CMK (cell line): ENCODE measurements at places on chromosomes 7 and 10.

DNA sequence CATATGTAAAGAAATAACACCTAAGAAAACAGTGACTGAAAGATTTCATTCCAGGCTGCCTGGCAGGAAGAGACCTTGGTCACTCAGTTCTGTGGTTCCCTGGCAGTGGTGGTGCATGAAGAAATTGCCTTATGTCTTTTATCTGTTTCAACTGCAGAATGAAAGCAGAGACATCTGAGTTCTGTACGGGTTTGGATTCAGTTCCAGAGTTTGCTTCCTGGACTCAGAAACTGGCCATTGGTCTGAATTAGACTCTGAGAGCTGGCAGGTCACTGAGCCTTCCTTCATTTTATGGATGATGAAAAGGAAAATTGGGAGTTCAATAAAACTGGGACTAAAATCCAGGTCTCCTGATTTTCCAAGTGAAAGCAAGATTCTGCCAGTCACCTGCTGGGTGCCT lies 428.9 kb upstream of the AUTS2 start:
- DNase-seq = no peak

DNA sequence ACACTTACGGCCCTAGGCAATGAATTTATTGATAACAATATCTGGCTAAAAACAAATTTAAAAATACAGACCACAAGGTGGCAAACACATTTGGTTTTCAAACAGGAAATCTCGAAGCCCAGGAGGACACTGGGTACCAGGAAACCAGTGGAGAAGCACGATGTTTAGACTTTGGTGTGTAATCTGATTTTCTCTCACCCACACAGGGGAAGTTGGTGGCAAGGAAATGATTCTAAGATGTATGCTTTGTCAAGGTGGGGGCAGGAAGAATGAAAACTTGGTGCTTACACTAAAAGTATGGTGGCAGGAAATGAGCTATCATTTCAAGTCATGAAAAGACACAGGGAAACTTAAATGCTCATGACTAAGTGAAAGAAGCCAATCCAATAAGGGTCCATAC lies 113.2 kb upstream of the ANKRD1 start:
- no peak for DNase-seq

GRCh38 chr10:71300555-71301370 lies 18.3 kb upstream of the SLC29A3 start:
- no peak for DNase-seq

GRCh38 chr7:47087866-47088265 lies 494.0 kb downstream of the TNS3 start:
- no peak for DNase-seq

DNA sequence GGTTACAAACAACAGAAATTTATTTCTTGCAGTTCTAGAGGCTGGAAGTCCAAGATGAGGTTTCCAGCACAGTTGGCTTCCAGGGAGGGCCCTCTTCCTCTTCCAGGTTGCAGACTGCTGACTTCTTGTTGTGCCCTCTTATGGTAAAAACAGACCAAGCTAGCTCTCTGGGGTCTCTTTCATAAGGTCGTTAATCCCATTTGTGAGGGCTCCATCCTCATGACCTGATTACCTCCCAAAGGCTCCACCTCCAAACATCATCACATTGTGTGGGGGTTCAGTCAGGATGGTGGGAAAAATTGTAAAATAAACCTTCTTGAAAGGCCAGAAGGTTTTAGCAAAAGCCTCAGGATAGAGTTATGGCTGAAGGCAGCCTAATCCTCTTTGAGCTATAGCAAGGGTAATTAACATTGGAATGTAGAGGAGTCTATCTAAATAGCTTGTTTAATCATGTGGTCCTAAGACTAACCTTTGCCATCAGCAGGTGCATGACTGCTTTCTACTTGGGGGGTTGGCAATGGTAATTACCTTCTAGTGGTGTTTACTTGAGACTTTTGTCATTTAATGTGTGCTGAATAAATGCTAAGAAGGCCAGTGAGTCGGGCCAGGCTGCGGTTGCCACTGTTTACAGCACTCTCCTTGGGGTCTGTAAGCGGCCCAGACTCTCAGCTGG lies 80.8 kb downstream of the PPP1R17 start:
- no peak for DNase-seq

DNA sequence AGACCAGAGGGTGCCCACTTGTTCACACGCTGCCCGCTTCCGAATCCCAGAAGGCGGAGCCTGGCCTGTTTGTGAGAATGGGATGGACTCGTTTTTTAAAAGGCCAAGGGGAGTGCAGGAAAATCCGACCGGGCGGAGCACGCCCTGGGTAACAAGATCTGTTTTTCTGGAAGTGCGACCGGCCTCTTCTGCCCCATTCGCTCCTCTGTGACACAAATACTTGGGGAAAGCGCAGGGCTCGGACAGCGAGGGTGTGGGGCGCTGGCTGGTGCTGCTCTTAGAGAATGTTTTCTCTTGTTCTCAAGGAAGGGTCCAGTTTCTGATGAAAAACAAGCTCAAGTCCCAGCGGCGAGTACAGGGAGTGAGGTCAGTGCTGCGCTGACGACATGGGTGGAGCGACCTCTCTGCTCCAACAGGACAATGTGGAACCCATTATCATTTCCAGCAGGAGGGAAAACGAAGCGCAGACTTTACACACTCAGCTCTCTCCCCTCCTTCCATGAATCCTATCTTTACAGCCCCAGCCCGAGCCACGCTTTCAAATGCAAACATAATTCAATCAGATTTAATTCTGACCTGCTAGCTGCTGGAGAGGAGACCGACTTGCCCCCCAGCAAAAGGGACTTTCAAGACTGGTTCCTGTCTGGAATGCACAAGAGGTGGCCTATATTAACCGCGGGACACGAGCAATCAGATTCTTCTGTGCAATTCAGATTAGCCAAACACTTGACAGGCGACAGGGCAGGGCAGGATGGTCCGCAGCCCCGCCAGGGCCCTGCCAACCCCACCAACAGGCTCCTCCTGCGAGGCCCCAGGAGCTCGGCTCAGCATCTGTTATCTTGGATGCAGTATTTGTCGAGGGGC lies 1.1 kb downstream of the RADIL start:
- no peak for DNase-seq

GRCh38 chr7:5780801-5781496 lies 514 bp downstream of the RNF216 start:
- DNase-seq = no peak
